ENCODE measurements at places on chromosomes 1 and 21. TPM values are rescaled to one million over a fixed set of nuclear protein-coding genes. Genes with fewer than 3 reads are reported as not detected.

The PLCH2 gene
- total RNA-seq = 0.19 TPM

The PRELP gene
- total RNA-seq = not detected

The SELENBP1 gene
- 5.7 TPM for total RNA-seq

The ZNF648 gene
- total RNA-seq = not detected

The KCNN3 gene
- total RNA-seq = 0.07 TPM

The OR2T2 gene
- not detected for total RNA-seq

The FCER1A gene
- total RNA-seq = not detected

The NBPF6 gene
- not detected for total RNA-seq

The RAB7B gene
- 1.4 TPM for total RNA-seq

The MAP1LC3C gene
- 0.23 TPM for total RNA-seq

The LAMB3 gene
- 20.2 TPM for total RNA-seq

Data from A549 treated with RU486 at 1 μM for 4 hours (cell line).